ENCODE measurements at places on chromosomes 2 and 18.

DNA sequence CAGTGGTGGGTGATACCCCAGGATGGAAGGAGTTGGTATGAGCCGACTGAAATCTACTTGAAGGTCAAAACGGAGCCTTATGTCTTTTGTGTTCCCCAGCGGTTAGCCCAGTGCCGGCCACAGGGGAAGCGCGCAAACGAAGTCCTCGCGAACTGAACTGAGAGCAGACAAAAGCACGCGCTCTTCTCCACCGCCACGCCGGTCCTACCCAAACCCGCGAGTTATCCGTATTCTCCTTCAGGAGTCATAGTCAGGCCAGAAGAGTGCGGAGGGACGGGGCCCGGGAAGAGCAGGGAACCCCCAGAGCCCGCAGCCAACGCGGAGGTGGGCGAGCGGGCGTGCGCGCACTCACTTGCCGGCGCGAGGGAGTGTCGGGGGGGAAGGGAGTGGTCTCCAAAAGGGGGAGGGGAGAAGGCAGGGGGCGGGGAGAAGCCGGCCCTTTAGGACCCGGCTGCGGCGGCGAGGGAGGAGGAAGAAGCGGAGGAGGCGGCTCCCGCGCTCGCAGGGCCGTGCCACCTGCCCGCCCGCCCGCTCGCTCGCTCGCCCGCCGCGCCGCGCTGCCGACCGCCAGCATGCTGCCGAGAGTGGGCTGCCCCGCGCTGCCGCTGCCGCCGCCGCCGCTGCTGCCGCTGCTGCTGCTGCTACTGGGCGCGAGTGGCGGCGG, at the start of gene IGFBP2:
TSS of gene IGFBP2 (plus strand) at position 469 of the 664 bp plus-strand sequence. CDS start at position 573, 104 bp downstream.
- peak; percentile 24 for DNase-seq

DNA sequence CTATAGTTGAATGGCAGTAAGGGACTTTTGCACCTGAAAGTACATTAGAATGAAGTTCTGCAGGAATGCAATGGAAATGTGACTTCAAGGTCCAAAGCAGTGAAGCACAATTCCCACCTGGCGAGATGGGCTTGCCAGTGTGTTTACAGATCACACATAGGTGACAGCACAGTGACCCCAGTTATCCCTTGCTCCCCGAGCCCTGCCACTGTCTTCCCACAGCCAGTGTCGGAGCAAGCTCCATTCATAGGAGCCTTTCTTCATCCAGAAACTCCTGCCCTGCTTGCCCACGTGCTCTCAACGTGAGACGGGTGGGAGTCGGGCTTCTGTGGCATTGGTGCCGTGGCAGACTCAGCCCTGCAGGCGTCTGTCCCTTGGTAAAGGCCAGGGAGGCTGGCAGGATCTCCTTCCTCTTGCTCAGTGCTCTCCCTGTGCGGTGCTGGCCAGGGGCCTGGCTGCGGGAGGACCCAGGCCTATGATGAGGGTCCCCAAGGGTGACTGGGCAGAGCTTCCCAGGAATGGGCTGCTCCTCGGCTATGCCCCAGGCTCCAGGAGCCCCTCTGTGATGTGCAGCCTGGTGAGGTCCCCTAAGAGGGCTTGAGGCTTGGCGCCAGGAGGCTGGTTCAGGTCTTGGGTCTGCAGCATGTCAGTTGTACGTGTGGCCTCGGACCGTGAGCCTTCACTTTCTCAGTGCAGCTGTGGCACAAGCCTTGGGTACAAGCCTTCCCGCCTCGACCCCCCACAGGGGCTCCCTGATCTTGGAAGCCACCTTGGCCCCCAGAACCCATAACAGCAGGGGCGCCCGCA, 40.2 kb downstream of the SNED1 start:
- no peak for DNase-seq

- DNase-seq = peak; percentile 78
These were observed 20.4 kb upstream of the BCL2 start for GRCh38 chr18:63339920-63340484.

GRCh38 chr2:145874466-145874865, 1354.5 kb upstream of the ZEB2 start:
- DNase-seq = no peak

- DNase-seq = no peak
These were observed 702.7 kb downstream of the SOCS6 start for GRCh38 chr18:70991577-70991976.

GRCh38 chr2:232385660-232386489, 7.3 kb downstream of the ALPP start:
- DNase-seq = no peak

GRCh38 chr2:173590276-173590861, 235.7 kb downstream of the CDCA7 start:
- DNase-seq = no peak

GRCh38 chr2:157170299-157170698, 87.2 kb upstream of the GALNT5 start:
- DNase-seq = no peak

- no peak for DNase-seq
These were observed 33.5 kb upstream of the SPRED2 start for GRCh38 chr2:65465857-65466256.

DNA sequence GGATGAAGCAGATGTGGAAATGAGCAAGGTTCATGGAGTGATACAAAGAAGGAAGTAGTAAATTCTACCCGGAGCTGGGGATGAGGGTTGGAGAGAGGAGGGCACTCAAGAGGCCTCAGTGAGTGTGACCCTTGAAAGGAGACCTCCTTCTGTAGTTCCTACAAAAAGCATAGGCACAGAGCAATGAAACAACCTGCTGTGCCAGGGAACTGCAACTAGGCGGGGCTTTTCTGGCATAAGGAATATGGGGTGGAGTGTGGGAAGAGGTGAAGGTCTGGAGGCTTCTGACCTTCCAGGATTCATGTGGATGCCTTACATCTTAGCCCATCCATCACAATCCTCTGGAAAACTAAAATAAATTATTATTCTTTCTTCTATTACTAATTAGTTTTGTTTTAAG, 25.5 kb upstream of the PGAP1 start:
- DNase-seq = no peak

DNA sequence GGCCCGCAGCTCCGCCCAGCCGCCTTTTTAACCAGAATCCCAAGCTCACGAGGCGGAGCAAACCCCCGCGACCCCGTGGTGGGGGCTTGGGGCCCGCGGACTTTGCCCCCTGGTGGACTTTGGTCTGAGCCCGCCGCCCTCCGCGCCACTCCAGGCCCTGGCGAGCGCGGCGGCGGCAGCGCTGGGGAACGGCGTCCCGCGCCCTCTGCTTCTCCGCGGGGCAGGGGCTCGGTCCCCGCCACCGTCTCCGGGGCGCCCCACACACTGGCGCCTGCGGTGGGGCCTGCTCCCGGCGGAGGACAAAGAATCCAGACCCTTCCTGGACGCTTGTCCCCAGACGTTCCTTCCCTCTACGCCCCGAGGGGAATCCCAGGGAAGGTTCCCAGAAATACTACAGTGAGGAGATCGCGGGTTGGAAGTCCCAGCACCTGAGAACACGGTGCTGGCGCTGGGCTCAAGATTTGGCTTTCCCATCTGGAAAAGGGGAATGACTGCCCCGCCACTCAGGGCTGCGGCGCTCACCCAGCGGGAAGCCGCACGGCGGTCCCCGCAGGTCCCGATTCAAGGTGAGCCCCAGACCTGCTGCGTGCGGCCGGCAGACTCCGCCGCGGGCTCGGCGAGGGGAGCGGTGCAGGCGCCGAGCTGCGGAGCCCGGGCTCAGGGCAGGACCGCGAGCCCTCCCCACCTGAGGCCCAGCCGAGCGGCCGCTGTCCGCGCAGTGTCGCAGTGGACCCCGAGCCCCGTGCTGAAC, at the start of gene HAAO:
TSS of gene HAAO (minus strand) at position 1 of the 751 bp plus-strand sequence. CDS start 47 bp downstream, outside the sequence.
- peak; percentile 35 for DNase-seq

DNA sequence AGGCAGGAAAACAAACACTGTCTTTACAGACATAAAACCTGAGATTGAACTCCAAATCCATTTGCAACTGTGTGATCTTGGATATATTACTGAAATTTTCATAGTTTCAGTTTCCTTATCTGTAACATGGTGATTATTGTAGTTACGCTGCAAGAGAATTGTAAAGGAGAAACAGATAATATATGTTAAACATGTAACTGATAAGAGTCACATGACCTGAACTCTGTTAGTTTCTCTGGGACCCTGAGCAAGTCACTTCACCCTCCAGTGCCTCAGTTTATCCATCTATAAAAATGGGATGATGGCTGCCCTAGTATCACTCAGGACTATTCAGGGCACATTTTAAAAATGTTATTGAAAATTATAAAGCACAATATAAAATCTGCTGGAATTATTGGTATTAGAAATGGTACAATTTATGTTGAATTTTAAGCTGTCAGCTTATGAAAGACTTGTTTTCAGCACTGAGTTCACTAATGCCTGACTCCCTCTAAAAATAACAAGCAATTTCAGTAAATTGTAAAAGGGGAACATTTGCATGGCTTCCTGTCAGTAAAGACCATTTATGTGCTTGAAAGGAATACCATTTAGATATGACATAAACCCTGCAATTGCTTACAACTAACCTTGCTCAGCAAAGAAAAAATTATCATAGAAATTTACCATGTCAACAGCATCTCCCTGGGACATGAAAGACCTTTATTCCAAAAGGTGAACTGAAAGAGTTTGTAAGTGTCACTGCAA, 393.5 kb downstream of the RAD51AP2 start:
- no peak for DNase-seq

DNA sequence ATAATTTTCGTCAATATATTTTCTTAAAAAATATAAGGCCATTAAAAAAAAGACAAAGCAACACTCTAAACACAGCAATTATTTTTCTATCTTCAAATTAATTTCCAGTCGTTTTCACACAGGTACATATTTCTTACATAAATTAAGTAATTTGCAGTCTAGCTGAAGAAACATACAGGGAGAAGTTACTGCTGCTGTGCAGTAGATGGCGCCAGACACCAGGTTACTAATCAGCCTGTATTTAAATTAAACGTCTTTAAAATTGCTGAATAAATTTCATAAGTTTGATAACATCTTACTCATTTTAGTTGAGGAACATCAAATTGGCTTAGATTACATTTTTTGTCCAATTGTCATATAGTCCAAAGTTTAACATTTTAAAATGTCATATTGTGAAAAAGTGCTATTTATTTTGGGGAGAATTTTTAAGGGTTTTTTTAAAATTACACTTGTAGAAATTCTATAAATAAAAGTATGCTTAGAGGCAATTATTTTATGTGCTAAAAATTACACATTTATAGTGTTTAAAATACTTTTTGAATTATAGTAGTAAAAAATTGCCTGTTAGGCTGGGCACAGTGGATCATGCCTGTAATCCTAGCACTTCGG, 88.4 kb downstream of the PMAIP1 start:
- peak; percentile 72 for DNase-seq

DNA sequence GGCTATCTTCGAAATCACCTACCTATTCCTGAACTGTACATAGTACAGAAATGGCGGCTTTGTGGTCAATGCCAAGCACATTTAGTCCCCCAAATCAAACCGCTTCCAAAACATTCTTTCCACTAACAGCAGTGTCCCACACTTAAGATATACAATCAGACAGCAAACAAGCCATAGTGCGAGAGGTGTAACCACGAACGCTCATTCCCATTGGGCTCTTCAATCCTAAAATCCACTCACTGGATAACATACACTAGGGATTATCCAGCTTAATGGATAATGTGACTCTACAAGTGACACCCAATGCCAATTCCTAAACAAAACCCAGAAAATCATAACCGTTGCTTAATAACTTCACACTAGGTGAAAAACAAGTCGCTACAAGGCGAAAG, 2.0 kb downstream of the XPO1 start:
- no peak for DNase-seq

DNA sequence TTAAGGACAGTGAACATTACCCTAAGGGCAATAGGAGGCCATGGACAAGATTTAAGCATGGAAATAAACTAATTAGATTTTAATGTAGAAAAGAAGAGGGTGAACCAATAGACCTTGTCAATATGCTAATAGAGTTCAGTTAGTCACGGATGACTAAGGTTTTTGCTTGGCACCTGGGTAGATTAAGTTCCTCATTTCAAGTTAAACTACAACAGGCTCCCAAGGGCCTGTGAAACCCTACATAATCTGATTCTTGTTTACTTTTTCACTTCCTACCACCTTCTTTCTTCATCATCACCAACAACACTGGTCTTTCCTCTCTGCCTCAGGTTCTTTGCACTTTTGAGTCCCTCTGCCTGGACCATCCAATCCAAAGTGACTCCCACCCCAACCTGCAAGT, 14.8 kb downstream of the SP110 start:
- no peak for DNase-seq

DNA sequence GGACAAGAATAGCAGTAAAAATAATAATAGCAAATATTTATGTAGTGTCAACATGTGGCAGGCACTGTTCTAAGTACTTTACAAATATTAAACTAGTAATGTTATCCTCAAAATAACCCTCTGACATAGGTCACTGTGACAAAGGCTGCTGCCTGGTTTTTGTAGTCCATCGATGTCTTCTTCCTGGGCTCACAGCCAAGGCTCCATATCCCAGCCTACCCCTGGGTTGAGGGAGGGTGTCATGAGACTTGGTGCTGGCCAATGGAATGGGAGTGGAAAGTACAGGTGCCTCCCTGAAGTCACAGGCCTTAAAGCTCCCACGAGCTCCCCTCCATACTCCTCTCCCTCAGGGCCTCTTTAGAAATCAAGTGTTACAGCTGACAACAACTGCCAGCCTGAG, 159.3 kb downstream of the CYRIA start:
- DNase-seq = no peak

GRCh38 chr18:78908462-78909260, 71.0 kb upstream of the SALL3 start:
- DNase-seq = no peak

- DNase-seq = no peak
These were observed 14.6 kb downstream of the GULP1 start for GRCh38 chr2:188306271-188306670.

DNA sequence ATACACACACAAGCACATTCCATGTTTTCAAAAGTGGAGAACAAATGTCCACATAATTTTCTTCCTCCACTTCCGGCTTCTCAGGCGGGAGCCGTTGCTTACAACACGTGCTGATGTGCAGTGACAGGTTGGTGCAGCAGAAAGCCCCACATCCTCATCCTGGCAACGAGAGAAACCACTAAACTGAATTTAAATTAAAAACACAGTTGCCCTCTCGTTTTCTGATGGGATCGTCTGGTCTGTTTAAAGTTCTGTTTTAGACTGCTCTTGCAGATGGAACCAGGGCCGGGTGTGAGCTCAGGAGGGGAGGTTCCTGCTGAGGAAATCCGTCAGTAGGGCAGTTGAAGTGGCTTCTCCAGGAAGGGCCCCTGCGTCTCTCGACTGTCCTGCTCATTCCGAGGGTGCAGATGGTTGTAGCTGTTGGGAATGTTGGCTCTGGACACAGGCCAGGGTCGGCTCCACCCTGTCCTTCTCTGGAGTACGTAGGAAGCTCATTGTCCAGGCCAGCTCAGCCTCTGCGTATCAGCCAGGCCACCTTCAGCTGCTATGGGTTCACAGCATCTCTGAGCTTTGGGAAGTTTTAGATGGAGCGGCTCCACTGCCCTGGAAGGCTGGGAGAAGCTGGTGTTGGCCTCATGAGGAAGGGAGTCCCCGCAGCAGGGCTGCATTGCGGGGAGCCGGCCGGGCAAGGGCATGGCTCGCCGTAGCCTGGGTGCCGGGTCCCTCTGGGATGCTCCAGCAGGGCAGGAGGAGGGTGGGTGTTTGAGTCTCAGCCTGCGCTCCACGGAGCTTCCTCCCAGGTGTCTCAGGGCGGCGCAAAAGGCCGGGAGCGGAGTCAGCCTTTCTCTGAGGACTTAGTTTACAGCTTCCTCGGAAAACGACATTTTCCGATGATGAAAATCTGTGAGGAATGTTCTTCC, 58.3 kb downstream of the NFATC1 start:
- no peak for DNase-seq

- DNase-seq = no peak
These were observed 82.0 kb downstream of the APOB start for GRCh38 chr2:20961858-20962257.

Measured in natural killer cell (primary cell).